ENCODE measurements at places on chromosomes 7 and 10.

GRCh38 chr10:59908808-59909143 lies 2.4 kb upstream of the CCDC6 start:
- DNase-seq: no peak

- DNase-seq: no peak
Observed at GRCh38 chr7:104900525-104901239, 113.3 kb upstream of the KMT2E start.

- peak; percentile 50 for DNase-seq
Observed at GRCh38 chr7:155255621-155256020, 42.1 kb upstream of the INSIG1 start.

- DNase-seq: no peak
Observed at GRCh38 chr7:87816389-87816788, 59.8 kb downstream of the SLC25A40 start.

DNA sequence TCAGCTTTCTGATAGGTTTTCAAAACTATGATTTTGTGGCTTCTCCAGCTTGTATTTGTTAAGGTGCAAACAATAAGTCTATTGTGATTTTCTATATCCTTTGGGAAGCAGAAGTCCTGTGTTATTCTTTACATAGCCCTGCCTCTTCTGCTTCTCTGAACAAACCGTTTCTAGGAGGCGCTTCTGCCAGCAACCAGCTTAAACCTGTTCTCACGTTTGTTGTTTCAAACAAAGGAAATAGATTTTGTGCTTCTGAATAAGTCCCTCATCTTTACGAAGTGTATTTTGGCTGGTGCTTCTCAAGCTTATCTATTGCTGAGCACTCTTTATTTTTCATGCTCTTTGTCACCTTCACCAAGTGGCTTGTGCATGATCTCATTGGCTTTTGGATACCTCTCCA lies 61.0 kb downstream of the VTI1A start:
- no peak for DNase-seq

DNA sequence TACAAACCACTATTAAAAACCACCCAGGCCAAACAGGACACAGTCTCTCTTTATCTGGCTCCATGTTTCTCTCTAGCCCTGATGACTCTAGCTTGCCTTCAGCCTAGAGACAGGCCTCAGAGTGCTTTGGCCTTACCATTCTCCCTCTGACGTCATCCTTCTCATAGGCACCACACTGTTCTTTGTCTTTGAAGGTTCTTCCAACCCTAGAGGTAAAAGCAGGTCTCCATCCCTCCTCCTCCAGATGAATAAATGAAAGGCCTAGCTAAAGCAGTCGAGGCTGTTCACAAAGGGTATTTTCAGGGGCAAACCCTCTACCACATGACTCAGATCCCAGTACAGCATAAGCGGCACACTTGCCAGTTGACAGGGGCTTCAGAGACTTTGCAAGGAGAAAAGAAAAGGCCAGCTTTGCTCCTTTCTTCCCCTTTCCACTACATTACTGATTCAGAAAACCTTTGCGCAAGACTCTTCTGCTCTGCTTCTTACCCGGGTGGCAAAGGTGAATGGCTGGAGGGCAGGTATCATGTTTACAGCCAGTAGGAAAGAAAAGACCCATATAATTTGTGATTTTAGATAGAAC lies 14.8 kb downstream of the NFE2L3 start:
- no peak for DNase-seq

DNA sequence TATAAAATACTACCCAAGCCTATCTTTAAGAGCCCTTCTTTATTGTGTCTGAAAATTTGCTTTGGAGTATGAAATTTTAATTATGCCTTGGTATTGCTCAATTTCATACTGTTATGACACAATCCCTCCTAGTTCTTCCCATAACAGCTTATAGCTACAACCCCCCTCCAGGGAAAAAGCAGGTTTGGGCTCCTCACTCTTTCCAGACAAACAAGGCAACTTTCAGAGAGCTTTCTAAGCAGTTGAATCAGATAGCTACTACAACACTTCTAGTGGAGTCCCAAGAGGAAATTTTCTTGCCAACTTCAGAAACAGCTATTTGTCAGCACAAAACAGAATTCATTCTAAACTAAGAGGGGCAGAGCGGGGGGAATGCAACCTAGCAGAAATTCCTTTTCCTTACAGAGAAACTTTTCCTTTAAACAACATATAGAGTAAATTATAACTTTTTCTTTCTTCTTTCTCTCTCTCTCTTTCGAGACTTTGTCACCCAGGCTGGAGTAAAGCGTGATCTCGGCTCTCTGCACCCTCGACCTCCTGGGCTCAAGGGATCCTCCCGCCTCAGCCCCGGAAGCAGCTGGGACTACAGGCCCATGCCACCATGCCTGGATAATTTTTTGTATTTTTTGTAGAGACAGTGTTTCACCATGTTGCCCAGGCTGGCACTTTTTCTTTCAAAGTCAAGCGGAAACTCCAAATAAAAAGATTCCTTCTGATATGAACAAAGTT lies 26.0 kb upstream of the JMJD1C start:
- DNase-seq: peak; percentile 30

- DNase-seq: peak; percentile 95
Observed at GRCh38 chr10:14560274-14560673, 214.4 kb downstream of the FAM107B start.

- DNase-seq: no peak
Observed at GRCh38 chr7:157461573-157462418, 125.0 kb downstream of the DNAJB6 start.

- DNase-seq: peak; percentile 53
Observed at GRCh38 chr7:143381427-143382125, 431 bp downstream of the ZYX start.

GRCh38 chr10:25017154-25017590 lies 760 bp downstream of the THNSL1 start:
- DNase-seq: no peak

- DNase-seq: no peak
Observed at GRCh38 chr10:80421050-80421706, 12.8 kb downstream of the PRXL2A start.

DNA sequence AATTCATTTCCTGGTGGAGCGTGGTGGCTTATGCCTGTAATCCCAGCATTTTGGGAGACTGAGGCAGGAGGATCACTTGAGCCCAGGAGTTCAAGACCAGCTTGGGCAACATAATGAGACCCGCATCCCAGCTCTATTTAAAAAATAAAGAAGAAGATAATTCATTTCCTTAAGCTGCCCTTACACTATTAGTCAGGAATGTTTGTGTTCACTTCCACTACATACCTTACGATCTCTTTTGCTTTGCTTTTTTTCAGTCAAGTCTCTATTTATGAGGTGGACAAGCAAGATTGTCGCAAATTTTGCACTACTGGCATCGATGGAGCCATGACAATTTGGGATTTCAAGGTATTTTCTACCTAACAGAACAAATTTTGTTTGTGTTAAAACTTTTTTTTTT lies 11.2 kb upstream of the ARPC1B start:
- no peak for DNase-seq

- DNase-seq: no peak
Observed at GRCh38 chr10:29719281-29719675, 84.5 kb upstream of the SVIL start.

Measured in ELR (cell line).